Keratinocyte (primary cell): ENCODE measurements at places on chromosomes 16 and 17. TPM values are rescaled to one million over a fixed set of nuclear protein-coding genes. Genes with fewer than 3 reads are reported as not detected.

Gene KRTAP9-8
- not detected in 3 replicates for polyA plus RNA-seq

Gene PRAC1
- polyA plus RNA-seq = not detected in 3 replicates

Gene GSG1L
- polyA plus RNA-seq = not detected in 3 replicates

Gene RGS11
- polyA plus RNA-seq = 0.05 TPM in 2 of 3 replicates, not detected in the other

Gene UNKL
- 1.9 to 4.2 TPM (median 2.3 TPM) in 3 replicates for polyA plus RNA-seq

Gene STH
- not detected in 3 replicates for polyA plus RNA-seq

Gene TOX3
- polyA plus RNA-seq = 0.01 TPM in 1 of 3 replicates, not detected in the others

Gene CMTM2
- polyA plus RNA-seq = not detected in 3 replicates

Gene NRN1L
- polyA plus RNA-seq = not detected in 3 replicates

Gene COIL
- 7.2 to 11.6 TPM (median 8.3 TPM) in 3 replicates for polyA plus RNA-seq

Gene PYDC1
- not detected in 3 replicates for polyA plus RNA-seq

Gene TP53TG3F
- polyA plus RNA-seq = not detected in 3 replicates

Gene PRAC2
- not detected in 3 replicates for polyA plus RNA-seq

Gene TNFRSF13B
- polyA plus RNA-seq = 0.09 TPM in 1 of 3 replicates, not detected in the others

Gene GAS7
- 0.10 to 0.17 TPM (median 0.14 TPM) in 3 replicates for polyA plus RNA-seq

- no peak overlapping the region for H3K4me3 ChIP-seq
- H3K4me1 ChIP-seq = peaks cover 3% of the 10 kb centered on the region
- H3K36me3 ChIP-seq = no peaks in the 10 kb centered on the region
- H3K27me3 ChIP-seq = no peaks in the 10 kb centered on the region
Measured at GRCh38 chr17:66411520-66411919, 109.1 kb downstream of the PRKCA start.

GRCh38 chr16:85126705-85127378, 14.6 kb upstream of the CIBAR2 start:
- no peaks in the 10 kb centered on the region for H3K36me3 ChIP-seq
- H3K4me1 ChIP-seq = peaks cover 3% of the 10 kb centered on the region
- no peak for DNase-seq
- peaks cover 8% of the 10 kb centered on the region for H3K27me3 ChIP-seq

DNA sequence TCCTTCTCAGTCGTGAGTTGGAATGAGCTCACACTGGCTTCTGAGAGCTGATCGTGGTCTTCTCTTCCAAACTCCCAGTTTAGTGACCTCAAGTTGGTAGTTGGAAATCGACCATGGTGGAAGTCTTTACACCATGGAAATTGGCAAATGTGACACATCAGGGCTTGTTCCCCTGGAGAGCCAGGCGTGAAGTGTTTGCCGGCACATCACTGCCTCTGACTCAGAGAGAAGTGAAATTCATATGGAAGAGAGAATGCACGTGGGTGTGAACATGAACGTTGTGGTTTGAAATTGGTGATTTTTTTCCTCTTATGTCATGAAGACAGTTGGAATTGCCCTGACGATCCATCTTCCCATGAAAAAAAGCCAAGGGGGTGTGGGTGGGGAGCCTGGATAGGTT, 47.4 kb downstream of the AXIN2 start:
- H3K27ac ChIP-seq = no peak overlapping the region
- DNase-seq = peak; percentile 2
- H3K4me3 ChIP-seq = no peak overlapping the region

- no peak overlapping the region for H3K27ac ChIP-seq
- peaks cover 16% of the 10 kb centered on the region for H3K27me3 ChIP-seq
- no peaks in the 10 kb centered on the region for H3K4me1 ChIP-seq
Measured at GRCh38 chr17:61413661-61414126, 14.1 kb downstream of the TBX2 start.

- no peak for DNase-seq
- H3K27me3 ChIP-seq = no peaks in the 10 kb centered on the region
- no peaks in the 10 kb centered on the region for H3K4me1 ChIP-seq
Measured at GRCh38 chr17:11140043-11140442, 101.0 kb upstream of the SHISA6 start.

- peaks cover 16% of the 10 kb centered on the region for H3K4me1 ChIP-seq
- H3K27me3 ChIP-seq = no peaks in the 10 kb centered on the region
- no peak for DNase-seq
Measured at GRCh38 chr17:67138392-67138791, 94.0 kb downstream of the CACNG1 start.

DNA sequence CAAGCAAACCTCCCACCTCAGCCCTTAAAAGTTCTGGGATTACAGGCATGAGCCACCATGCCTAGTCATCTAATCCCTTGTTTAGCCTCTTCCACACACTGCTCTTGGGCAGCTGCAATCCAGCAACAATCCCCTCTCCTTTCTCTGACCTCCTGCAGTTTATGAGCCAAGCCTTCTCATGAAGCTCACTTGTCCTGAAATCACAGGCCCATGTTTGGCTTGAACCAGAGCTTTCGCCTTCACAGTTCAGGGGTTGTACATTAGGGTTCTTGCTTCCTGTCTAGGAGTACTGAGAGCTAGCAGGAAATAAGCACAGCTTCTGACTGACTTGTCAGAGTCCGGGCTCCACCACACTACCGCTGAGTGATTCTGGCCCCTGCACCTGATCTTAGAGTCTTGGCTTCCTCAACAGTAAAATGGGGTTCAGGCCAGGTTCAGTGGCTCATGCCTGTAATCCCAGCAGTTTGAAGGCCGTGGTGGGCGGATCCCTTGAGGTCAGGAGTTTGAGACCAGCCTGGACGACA, 16.3 kb downstream of the ERAL1 start:
- no peaks in the 10 kb centered on the region for H3K27me3 ChIP-seq
- no peak overlapping the region for H3K4me3 ChIP-seq
- no peak overlapping the region for H3K27ac ChIP-seq
- DNase-seq = no peak

- no peaks in the 10 kb centered on the region for H3K27me3 ChIP-seq
- H3K4me3 ChIP-seq = no peak overlapping the region
- no peak for DNase-seq
- no peak overlapping the region for H3K27ac ChIP-seq
Measured at GRCh38 chr16:28161626-28162025, 50.1 kb downstream of the XPO6 start.

- H3K36me3 ChIP-seq = no peaks in the 10 kb centered on the region
- no peak for DNase-seq
- H3K27me3 ChIP-seq = no peaks in the 10 kb centered on the region
Measured at GRCh38 chr16:27084307-27085028, 17.7 kb downstream of the C16orf82 start.

- no peaks in the 10 kb centered on the region for H3K36me3 ChIP-seq
- peak overlapping the region; percentile 77 for H3K4me3 ChIP-seq
- peaks cover 35% of the 10 kb centered on the region for H3K4me1 ChIP-seq
- peak overlapping the region; percentile 76 for H3K27ac ChIP-seq
- DNase-seq = no peak
Measured at GRCh38 chr16:85027958-85028684, 526 bp downstream of the KIAA0513 start.

DNA sequence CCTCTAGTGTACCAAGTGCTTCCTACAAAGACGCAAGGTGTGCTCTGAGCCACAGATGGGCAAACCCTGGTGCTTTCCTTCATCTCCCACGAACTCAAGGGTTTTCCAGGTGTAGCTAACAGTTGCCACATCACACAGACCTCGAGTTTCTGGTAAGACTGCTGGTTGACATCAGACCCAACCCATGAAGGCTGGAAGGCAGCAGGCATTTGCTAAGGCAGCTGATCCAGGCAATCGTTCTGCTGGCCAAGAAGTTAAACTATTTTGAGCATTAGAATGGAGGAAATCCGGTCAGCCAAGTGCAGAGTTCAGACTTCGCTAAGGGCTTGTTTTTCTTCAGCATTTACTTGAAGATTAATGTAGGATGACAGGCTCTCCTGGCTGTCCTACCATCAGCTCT, 11.5 kb downstream of the HAS3 start:
- H3K27me3 ChIP-seq = no peaks in the 10 kb centered on the region
- DNase-seq = no peak
- no peak overlapping the region for H3K27ac ChIP-seq
- no peak overlapping the region for H3K4me3 ChIP-seq
- peaks cover 47% of the 10 kb centered on the region for H3K36me3 ChIP-seq

GRCh38 chr16:86929057-86929871, 350.9 kb downstream of the FOXL1 start:
- peaks cover 8% of the 10 kb centered on the region for H3K27me3 ChIP-seq
- H3K27ac ChIP-seq = no peak overlapping the region
- H3K36me3 ChIP-seq = no peaks in the 10 kb centered on the region
- peaks cover 5% of the 10 kb centered on the region for H3K4me1 ChIP-seq
- no peak for DNase-seq

DNA sequence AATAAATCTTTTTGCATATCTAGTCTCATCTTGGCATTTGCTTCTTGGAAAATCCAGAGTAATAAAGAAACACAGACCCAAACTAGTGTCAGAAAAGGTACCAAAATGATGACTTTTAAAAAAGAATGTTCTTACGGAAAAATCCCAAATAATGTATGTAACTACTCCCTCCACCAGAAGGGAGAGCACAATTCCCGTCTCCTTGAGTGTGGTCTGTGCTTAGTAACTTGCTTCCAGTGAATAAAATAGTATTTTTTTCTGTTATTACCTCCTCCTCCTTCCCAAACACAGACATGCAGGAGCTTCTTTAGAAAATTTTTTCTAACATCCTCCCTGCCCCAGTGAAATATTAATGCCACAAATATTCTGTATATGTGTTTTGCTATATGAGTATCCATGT, 358.1 kb downstream of the ZFHX3 start:
- no peak overlapping the region for H3K27ac ChIP-seq
- H3K27me3 ChIP-seq = no peaks in the 10 kb centered on the region
- no peaks in the 10 kb centered on the region for H3K36me3 ChIP-seq
- no peak overlapping the region for H3K4me3 ChIP-seq

- H3K27me3 ChIP-seq = no peaks in the 10 kb centered on the region
- no peak overlapping the region for H3K27ac ChIP-seq
- no peaks in the 10 kb centered on the region for H3K36me3 ChIP-seq
- H3K4me1 ChIP-seq = peaks cover 15% of the 10 kb centered on the region
- no peak for DNase-seq
Measured at GRCh38 chr16:12294471-12294870, 317.9 kb downstream of the SNX29 start.

DNA sequence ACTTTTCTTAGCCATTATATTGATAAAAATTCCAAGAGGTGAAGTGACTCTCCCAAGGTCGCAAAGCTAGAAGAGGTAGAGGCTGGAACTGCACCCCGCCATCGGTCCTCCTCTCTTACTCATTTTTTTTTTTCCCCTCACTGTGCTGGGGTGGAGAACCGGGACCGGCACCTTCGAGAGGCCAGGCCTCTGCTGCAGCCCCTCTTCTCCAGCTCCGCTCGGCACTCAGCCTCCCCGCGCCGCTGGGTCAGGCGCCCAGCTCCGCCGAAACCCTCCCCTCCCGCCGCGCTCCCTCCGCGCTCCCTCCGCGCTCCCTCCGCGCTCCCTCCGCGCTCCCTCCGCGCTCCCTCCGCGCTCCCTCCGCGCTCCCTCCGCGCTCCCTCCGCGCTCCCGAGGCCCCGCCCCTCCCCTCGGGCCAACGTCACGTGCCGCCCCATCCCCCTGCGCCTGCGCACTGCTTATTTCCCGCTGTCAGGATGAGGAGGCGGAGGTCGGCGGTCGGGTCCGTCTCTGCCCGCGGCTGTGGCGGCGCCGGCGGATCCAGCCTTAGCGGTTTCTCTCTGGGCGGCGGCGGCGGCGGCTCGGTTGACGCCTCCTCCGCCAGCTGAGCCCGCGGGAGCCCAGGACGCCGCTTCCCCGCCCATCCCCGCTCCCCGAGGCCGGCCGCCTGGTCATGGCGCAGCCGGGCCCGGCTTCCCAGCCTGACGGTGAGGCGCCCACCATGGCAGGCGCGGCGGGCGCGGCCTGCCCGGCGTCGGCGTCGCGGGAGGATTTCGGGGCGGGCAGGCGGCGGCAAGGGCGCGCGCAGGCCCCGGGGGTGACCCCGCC, at the start of gene RABEP1:
Gene RABEP1, plus strand, starts transcription at position 471 of the 828 bp plus-strand sequence. Its CDS starts 203 bp downstream, at position 674.
- H3K36me3 ChIP-seq = no peaks in the 10 kb centered on the region
- peak within 1 kb of the TSS; percentile 68 for H3K27ac ChIP-seq
- H3K4me1 ChIP-seq = peaks cover 20% of the 10 kb centered on the region
- DNase-seq = peak; percentile 38
- H3K27me3 ChIP-seq = no peaks in the 10 kb centered on the region

- H3K27ac ChIP-seq = no peak overlapping the region
- no peak overlapping the region for H3K4me3 ChIP-seq
- no peaks in the 10 kb centered on the region for H3K27me3 ChIP-seq
Measured at GRCh38 chr17:67676305-67676704, 41.4 kb upstream of the NOL11 start.

GRCh38 chr16:25109643-25110042, 1.9 kb upstream of the LCMT1 start:
- H3K4me1 ChIP-seq = peaks cover 10% of the 10 kb centered on the region
- H3K4me3 ChIP-seq = no peak overlapping the region
- no peaks in the 10 kb centered on the region for H3K27me3 ChIP-seq
- H3K27ac ChIP-seq = no peak overlapping the region

DNA sequence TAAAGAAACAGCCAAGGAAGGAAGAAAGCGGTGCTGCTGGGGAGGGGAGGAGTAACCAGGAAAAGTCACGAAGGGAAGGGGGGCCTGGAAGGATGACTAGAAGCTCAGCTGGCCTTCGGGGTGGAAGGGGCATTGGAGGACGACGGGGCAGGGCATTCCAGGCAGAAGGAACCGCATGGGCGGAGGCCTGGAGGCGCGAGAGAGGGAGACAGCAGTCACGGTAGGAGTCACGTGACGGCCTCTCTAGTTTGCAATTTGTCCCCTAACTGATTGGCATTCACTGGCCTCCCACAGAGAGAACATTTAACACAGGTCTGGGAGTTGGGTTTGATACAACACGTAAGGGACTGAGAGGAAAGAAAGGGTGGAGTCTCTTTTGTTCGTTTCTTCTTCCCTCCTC, 63.9 kb downstream of the RTN4RL1 start:
- no peak overlapping the region for H3K27ac ChIP-seq
- no peaks in the 10 kb centered on the region for H3K36me3 ChIP-seq
- no peaks in the 10 kb centered on the region for H3K4me1 ChIP-seq

DNA sequence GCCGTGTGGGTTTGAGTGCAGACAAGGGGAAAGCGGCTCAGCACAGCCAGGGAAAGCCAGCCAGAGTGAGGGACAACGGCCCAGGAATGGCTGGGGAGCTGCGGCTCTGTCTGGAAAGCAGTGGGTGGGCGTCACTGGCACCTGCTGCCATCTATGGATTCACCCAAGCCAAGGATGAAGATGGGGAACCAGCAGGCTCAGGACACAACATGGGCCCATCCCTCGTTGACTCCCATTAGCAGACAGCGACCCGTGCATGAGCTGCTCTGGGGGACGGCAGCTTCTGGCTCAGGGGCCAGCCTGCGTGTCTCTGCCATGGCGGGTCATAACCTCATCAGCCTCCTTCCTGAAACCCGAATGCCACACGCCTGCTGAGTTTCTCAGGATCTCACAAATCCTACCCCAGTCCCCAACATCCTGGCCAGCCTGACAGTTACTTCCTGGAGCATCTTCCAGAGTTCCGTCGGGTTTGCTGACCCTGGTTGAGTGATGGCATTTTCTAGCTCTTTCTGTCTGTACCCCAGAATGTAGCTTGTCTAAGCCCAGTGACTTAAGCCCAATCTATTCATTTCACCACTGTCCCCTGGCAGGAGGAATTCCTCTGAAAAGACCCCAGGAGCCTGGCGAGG, 50.7 kb downstream of the SLC7A5 start:
- DNase-seq = no peak
- H3K27me3 ChIP-seq = no peaks in the 10 kb centered on the region

- H3K4me3 ChIP-seq = no peak overlapping the region
- H3K27me3 ChIP-seq = no peaks in the 10 kb centered on the region
- no peak for DNase-seq
- peaks cover 24% of the 10 kb centered on the region for H3K4me1 ChIP-seq
- peaks cover 28% of the 10 kb centered on the region for H3K36me3 ChIP-seq
Measured at GRCh38 chr17:77356690-77357201, 216.0 kb downstream of the SEC14L1 start.

GRCh38 chr17:77086433-77087010, 54.2 kb upstream of the SEC14L1 start:
- H3K4me1 ChIP-seq = peaks cover 18% of the 10 kb centered on the region
- no peaks in the 10 kb centered on the region for H3K27me3 ChIP-seq
- H3K4me3 ChIP-seq = no peak overlapping the region
- H3K27ac ChIP-seq = no peak overlapping the region
- peak; percentile 25 for DNase-seq
- peaks cover 5% of the 10 kb centered on the region for H3K36me3 ChIP-seq
